Effector memory CD4-positive, alpha-beta T cell (primary cell): ENCODE measurements at places on chromosomes 11 and 22.
A peak's percentile ranks its signal among the peaks of the same experiment; 100 is the strongest.

DNA sequence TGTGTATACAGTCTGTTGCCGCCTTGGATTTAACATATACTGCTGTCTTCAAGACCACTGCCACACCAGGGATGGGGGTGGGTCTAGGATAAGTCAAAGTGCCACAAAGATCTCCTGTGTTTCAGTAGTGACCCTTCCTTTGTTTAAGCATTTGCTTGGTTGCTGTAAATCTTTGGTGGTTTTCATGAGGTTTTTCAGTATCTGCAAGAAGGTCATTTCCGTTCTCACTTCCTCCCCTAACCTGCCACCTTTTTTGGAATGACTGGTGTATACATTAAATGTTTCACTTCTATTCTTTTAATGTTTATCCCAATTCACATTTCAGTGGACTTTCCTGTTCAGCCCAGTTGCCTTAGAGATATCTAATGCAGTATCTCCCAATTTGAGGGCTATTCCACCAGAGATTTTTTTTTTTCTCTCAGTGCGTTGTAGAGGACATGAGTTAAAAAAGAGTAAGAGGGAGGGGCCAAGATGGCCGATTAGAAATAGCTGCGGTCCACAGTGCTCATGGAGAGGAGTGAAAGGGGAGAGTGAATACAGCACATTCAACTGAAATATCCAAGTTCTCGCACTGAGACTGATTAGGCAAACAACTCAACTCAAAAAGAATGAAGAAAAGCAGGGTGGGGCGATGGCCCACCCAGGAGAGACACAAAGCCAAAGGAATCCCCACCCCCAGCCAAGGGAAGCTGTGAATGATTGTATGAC, 43.2 kb downstream of the USP47 start:
- no peak for DNase-seq

DNA sequence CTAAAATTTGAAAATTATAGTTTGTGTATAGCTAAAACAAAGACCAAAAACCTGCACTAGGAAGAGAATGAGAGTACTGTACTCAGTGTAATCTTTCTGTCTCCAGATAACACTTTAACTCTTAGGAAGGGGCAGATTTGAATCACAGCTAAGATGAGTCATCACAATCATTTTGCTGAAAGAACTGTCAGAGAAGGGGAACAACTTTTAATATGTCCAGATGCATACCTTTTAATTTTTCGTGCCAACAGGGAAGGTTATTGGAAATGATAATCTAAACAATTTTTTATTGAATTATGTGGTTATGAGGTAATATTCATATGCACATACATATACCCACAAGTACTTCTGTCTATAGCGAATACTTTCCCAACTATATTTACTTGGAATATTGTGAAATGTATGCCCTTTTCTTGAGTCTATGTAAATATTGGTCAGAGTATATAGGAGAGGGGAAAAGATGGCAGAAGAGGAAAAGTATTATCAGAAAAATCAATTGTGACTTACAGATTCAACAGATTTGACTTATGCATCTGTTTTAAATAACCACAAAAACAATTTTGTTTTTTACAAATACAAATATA, 51.1 kb upstream of the MUC15 start:
- DNase-seq = no peak

DNA sequence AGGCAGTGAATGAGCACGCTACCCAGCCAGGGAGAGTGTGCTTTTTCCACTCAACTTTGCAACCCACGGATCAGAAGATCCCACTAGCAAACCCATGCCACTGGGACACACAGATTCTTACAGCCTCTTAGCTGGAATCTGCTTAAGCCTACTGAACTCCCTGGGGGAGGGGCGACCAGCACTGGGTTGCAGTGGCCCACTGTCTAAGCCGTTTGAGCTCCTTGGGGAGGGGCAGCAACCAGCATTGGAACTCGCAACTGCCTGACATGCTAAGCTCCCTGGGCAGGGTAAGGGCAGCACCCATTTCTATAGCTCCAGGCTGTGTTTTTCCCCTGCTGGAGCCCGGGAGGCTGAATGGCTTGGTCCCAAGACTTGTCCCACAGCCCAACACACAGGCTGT, 99.6 kb downstream of the FAM168A start:
- no peak for DNase-seq

DNA sequence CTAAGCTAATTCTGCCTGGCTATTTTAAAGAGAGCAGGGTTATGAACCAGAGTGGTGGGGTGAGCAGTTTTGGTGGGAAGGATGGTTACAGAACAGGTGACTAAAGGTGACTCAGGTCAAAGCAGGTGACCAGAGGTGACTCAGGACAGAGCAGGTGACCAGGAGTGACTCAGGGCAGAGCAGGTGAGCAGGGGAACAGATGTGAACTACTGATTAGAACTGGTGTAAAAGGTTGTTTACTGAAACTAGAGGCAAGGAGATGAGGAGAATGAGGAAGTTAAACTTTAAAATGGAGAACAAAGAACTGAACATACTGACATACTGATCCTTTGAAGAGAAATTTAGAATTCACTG, 15.4 kb upstream of the HYLS1 start:
- DNase-seq = no peak

DNA sequence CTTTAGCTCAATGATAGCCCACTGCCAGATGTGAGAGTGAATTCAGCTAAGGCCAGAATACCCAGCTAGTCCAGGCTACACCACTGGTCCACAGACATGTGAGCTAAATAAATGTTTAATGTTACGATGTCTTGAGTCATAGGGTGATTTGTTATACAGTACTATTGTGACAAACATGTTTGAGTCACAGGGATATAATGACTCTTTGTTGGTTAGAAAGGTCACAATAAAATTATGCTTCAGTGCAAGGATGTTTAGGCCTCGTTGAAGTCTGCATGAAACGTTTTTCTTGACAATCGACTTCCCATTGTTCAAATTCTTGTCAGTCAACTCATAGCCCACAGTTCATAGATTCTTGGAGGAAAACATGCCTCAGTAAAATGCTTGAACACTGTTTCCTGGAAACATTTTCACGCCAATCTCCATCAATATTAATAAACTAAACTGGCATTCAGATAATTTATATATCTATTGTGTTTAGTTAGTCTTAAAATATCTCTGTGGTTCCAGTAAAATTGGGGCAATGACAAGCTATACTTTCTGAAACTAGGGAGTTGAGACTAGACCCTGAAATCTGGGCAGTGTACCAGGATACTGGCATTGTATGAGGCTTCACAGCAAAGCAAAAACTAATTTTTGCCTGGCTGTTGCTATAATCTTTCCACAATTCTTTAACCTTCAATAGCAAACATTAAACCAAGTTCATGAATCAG, 650.8 kb upstream of the KIRREL3 start:
- DNase-seq = no peak

DNA sequence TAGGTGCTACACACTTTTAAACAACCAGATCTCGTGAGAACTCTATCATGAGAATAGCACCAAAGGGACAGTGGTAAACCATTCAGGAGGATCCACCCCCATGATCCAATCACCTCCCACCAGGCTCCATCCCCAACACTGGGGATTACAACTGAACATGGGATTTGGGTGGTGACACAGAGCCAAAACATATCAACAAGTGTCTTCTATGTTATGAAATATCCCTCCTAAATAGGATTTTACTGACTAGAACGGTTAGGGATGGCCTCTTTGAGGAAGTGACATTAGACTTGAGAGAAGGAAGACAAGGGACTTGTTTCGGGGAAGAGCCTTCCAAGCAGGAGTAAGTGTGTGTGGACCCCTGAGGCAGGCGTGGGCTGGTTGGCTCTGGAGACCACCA, 11.9 kb upstream of the MRPL11 start:
- DNase-seq = no peak

GRCh38 chr11:46382646-46383403, 1.4 kb downstream of the MDK start:
- no peak for DNase-seq

- peak; percentile 57 for DNase-seq
Measured at GRCh38 chr22:36977401-36977861, 41.8 kb downstream of the TST start.

DNA sequence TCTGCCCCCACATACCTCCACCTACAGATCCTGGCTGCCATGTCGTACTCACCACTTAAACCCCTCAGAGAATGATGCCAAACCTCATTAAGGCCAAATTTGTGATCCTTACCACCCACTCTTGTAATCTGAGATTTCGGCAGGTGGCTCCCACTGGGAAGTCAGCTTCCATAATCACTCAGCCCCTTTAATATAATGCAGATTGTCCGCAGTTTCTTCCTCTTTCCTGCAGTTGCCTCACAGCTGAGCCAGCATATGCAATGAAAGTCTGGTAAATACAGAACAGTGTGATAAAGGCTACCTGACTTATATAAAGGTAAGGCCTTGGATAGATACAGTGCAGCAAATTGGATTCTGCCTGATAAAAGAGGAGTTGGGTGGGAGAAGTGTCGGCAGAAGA, 515.2 kb upstream of the TENM4 start:
- DNase-seq = no peak

DNA sequence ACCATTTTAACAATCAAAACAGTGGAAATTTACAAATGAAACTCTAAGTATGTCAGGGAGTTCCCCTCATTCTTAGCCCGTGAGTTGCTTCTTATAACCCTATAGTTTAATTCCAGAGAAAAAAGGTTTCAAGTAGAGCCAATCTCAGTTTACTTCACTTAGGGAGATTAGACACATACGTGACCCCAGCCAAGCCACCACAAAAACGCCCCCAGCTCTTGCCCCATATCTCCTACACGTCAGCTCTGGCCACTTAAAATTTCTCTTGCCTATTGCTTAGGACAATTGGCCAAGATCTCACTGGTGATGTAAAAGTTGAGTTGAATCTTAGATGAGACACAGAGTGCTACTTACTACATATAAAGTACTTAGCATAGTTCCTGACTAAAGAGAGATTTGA, 166.4 kb downstream of the ETS1 start:
- DNase-seq = no peak

GRCh38 chr11:130174642-130175041, 15.1 kb downstream of the ST14 start:
- DNase-seq = no peak

- DNase-seq = no peak
Measured at GRCh38 chr11:121929581-121929980, 186.4 kb downstream of the BLID start.

DNA sequence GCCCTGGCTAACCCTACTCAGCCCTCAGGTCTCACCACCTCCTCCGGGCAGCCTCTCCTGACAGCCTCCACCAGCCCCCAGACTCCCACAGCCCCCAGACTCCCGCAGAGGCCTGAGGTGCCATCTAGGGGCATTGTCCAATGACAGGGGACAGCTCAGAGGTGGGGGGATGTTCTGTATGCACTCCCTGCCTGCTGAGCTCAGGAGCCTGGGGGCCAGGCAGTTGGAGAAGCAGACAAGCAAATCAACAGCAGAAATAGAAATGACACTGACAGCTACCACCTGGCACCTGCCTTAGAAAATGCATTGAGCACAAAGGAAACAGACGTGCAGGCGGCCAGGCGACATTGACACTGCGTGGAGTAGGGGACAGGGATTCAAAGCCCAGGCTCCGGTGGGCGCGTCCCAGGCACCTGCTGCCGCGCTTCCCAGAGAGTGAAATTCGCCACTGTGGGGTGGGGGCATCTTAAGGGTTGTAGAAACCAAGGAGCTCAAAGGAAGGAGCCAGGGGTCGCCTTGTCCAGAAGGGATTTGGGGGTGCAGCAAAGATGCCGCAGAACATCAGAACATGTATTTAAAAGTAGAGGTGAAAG, 22.5 kb upstream of the WNT7B start:
- DNase-seq = no peak
